ENCODE measurements at places on chromosomes 4 and X.

DNA sequence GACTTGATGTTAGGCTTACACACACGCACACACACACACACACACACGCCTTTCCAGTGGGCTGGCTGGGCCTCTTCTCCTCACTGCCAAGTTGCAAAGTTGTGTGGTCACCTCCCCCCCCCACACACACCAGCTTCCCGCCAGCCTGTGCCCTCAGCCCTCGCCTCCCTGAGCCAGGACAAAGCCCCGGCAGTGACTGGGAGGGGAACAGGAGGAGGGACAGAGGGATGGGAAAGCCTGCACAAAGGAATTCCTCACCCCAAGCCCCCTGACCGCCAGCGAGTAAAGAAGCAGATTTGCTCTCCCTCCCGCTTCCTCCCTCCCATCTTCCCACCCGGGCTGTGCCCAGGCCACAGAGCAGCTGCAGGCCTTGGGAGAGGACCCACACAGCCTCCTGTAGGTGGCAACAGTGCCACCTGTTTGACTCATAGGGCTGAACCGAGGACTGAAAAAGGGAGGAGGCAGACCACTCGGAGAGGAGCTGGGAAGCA is at the start of gene GDPD2:
Gene GDPD2, plus strand, starts transcription at position 464 of the 491 bp plus-strand sequence. CDS start 1,671 bp downstream, outside the sequence.
- no peak for DNase-seq

DNA sequence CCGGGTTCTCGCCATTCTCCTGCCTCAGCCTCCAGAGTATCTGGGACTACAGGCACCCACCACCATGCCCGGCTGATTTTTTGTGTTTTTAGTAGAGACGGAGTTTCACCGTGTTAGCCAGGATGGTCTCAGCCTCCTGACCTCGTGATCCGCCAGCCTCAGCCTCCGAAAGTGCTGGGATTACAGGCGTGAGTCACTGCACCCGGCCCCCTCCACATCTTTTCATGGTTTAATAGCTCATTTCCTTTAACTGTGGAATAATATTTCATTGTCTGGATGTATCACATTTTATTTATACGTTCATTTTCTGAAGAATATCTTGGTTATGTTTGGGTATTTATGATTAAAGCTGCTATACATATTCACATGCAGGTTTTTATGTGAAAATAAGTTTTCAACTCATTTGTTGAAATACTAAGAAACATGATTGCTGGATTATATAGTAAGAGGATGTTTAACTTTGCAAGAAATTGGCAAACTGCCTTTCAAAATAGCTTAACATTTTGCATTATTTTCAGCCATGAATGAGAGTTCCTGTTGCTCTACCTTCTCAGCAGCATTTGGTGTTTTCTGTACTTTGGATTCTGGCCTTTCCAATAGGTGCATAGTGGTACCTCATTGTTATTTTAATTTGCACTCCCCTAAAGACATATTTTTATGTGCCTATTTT is 591.9 kb downstream of the TECRL start:
- DNase-seq, result no peak

GRCh38 chr4:7286170-7286569 is 93.8 kb downstream of the SORCS2 start:
- no peak for DNase-seq

GRCh38 chr4:122826553-122827257 is at the start of gene FGF2:
FGF2 (plus strand) TSS chr4:122826831; CDS start chr4:122827175, 344 bp downstream.
- DNase-seq, result no peak

DNA sequence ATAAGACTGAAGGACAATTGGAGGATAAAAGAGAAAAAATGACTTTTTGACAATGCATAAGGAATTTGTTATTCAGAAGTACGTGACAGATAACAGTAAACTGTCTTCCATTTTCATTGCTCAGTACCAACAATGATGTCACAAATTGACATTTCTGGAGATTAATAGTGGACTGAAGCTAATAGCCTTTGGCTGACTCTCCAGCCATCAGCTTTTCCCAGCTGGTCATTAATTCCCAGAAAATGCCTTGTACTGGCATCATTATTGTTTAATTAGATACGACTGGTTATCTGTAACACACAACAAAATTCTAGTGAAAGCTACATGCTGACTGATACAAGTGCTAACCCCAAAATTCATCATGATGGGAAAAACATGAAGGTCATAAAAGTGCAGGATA is 147.9 kb upstream of the FGF13 start:
- no peak for DNase-seq

- no peak for DNase-seq
These were observed 18.6 kb downstream of the NUDT6 start for GRCh38 chr4:122903766-122904288.

DNA sequence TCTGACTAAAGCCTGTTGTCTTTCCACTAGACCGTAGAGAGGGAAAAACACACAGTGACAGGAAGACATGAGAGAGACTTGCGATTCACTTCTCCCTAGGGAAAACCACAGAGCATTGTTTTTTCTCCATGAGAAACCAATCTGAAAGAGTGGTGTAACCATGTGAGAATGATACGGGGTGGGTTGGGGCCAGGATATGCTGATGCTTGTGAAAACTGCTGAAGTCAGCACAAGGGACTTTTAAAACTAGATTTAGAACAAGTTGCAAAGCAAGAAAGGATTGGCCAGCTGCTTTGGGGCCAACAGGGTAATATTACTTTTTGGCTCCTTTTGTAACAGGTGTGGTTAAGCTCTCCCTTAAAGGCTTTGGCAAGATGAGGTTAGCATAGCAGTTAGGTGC is 66.1 kb downstream of the NHSL2 start:
- DNase-seq, result no peak

- no peak for DNase-seq
These were observed 11.8 kb downstream of the HTN1 start for GRCh38 chr4:70062000-70062399.

GRCh38 chr4:138499627-138500026 is 257.5 kb upstream of the SLC7A11 start:
- DNase-seq, result no peak

- no peak for DNase-seq
These were observed 26.3 kb downstream of the GPC3 start for GRCh38 chrX:133958997-133959688.

- DNase-seq, result no peak
These were observed at the start of gene FAAH2 for GRCh38 chrX:57286507-57287251. FAAH2 (plus strand) TSS chrX:57286706; CDS start chrX:57286826, 120 bp downstream.

DNA sequence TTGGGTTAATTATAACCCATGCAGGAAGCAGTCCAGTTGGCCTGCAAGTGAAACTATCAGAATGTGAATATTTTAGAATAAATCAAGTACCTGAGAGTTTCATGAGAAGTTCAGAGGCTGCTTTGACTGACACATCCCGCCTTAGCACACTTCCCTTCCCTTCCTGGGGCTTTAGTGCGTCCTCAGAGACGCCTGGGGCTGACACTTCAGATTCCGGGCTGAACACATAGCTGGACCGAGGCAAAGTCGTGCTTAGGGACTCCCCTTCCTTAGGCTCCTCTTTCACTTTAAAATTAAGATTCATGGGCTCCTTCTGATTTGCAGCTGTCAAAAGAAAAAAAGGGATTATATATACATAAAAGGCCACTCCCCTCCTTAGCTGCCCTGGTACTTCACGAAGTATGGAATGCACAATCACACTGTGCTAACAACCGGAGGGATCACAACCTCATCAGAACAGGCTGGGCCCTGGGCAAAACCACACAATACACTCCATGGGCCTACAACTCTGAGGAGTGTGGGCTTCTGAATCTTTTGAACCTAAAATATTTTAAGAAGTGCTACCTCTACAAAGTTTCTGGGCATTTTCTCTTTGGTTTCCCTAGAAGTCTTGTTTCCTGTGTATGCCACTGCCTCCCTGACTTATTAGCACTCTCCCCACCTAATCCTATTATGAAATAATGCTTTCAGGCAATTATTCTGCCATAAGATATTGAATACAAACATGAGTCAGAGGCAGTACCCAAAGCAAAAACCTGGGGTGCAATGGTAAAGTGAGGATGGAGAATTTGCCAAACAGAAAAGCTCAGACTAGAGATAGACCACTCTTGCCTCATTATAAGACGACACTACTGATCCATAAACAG is 68.2 kb downstream of the ZNF827 start:
- no peak for DNase-seq

DNA sequence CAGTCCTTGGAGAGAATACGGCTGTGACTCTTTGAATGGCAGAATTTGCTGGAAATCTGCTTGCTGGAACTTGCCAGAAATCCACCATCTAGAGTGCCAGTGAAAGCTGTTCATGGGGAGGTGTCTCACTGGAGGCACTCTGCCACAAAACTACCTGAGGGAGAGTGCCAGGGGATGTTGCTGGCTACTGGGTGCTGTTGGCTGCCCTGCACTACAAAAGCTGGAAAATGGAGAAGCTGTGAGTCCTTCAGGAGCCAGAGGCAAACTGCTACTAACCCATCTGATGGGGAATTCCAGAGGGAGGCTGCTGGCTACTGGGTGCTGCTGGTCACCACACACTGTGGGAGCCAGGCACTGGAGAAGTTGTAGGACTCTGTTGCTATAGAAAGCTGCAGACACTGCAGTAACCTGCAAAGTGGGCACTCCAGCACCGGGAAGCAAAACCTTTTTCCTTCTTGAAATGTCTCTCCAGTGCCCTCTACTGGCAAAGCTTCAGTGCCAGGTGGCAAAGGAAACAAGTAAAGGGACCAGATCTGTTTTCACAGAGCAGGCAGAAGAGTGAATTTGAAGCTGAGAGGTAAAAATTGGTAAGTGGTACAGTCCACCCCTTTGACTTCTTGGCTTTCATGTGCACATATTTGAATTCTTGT is 47.8 kb upstream of the HSD17B10 start:
- no peak for DNase-seq

DNA sequence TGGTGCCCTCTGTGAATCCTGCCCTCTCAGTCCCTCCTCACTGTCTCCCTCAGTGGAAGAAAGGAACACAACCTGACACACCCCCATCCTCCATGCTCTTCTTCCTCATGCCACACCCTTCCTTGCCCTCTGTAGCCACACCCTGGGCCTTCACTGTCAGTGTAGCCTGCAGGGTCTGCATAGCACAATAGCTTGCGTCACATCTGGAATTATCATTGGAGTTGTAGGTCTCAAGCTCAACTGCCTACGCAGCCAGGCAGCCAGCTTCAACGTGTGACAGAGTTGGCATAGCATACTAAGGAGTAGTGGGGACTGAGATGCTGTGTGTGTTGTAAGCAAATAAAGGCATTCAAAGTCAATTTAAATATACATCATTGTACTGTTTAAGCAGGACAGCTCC is 113.5 kb upstream of the SCML1 start:
- no peak for DNase-seq

- no peak for DNase-seq
These were observed 2747.1 kb downstream of the PCDH7 start for GRCh38 chr4:33467291-33467690.

GRCh38 chrX:40152741-40153344 is 55.1 kb upstream of the BCOR start:
- DNase-seq, result no peak

GRCh38 chr4:153221783-153222706 is 17.8 kb downstream of the TRIM2 start:
- no peak for DNase-seq

- no peak for DNase-seq
These were observed 4.7 kb upstream of the NAA10 start for GRCh38 chrX:153939573-153939972.

GRCh38 chr4:18442957-18443356 is 421.4 kb upstream of the LCORL start:
- no peak for DNase-seq

GRCh38 chrX:150038315-150038714 is 100.0 kb upstream of the EOLA2 start:
- no peak for DNase-seq

DNA sequence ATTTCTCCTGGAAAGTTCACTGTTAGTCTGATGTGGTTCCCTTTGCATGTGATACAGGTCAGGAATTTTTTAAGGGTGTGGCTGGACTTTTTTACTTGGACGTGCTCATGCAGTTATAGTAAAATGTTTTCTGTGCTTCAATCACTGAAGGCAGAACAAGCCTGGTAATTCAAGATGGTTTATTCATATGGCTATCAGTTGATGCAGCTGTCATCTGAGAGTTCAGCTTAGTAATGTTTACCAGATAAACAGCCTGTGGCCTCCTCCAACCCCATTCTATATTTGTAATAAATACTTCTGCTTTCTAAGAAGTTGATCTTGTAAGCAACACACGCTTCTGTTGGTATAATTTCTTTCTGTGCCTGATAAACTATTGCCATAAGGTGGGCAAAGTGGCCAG is 2105.9 kb downstream of the ARAP2 start:
- DNase-seq, result no peak

- DNase-seq, result no peak
These were observed 23.5 kb upstream of the USP26 start for GRCh38 chrX:133120406-133120805.

DNA sequence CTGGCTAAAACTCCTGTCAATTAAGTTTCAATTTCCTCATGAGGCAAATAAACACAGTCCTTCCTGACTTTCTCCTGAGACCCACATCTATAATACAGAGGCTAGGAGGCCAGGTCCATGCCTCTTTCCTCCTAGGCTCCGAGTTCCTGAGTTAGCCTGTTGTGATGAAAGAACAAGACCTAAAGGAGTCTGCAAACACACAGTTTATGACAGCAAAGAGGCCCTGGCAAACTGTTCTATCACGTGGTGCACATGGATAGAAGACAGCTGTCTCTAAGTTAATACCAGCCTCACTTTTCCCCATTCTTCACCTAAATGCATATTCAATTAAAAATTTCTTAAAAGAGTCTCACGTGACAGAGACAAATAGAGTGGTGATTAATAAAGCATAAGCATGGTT is 145.2 kb downstream of the TET2 start:
- DNase-seq, result no peak

- no peak for DNase-seq
These were observed 40.6 kb downstream of the DOCK11 start for GRCh38 chrX:118536204-118536603.

GRCh38 chr4:152115794-152116193 is 355.0 kb upstream of the GATB start:
- DNase-seq, result no peak

DNA sequence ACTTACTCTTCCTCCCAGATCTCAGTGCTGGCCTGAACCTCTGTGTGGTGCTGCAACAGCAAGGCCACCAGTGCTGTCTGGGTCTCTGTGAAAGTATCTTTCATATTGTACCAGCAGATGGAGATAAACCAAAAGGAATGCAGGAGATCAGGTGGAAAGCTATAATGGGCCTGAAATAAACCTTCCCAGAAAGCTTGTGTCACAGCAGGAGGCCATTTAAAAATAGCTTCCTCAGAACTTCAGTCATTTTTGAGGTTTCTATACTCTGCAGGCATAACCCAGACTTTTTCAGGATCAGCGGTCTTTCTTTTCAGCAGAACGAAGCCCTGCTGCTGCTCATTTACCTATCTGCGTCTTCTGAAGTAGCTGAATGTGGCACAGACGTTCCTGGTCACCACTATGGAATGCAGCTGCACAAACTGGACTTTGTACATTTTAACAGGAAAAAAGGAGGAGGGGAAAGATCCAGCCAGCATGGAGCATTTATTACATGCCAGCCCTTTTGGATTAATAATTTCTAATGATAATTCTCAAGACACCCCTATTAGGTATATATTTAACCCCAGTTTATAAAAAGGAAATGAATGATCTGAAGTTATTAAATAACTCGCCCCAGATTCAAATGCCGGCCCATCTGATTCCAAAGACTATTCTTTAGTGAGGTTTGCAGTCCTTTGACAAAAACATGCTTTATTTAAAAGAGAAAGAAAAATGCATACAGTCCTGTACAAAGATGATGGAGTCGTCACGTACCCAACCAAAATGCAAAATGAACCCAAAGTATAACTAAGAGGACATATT is 119.7 kb downstream of the NFKB1 start:
- DNase-seq, result peak; percentile 70

All from brain pericyte (primary cell).